Stimulated activated CD4-positive, alpha-beta T cell treated with anti-CD3 and anti-CD28 coated beads, Interleukin-4, amount 100 ng/mL, for 4 hours (primary cell): ENCODE measurements at places on chromosomes 4 and X.
A peak's percentile ranks its signal among the peaks of the same experiment; 100 is the strongest.

DNA sequence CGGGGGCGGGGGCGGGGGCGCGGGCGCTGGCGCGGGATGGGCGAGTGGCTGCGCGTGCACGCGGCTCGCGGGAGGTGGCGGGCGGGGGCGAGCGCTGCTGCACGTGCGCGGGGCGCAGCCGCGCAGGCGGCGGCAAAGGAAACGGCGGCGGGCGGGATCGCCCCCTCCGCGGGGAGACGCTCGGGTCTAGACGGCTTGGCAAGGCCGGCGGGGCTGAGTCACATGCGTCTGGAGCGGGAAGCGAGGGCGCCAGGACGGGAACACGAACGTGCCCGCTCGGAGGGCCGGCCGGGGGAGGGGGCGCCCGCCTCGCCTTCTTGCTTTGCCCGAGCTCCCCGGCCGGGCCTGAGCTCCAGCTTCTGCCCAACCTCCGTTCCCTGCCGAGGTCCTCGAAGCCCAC lies 4.3 kb upstream of the HAUS7 start:
- peak; percentile 44 for DNase-seq

- no peak for DNase-seq
Observed at GRCh38 chr4:158816955-158817354, 48.1 kb downstream of the FNIP2 start.

- no peak for DNase-seq
Observed at GRCh38 chrX:140431521-140431920, 73.3 kb downstream of the SOX3 start.

GRCh38 chrX:13688384-13688957 lies 457 bp upstream of the RAB9A start:
- no peak for DNase-seq

GRCh38 chrX:45722471-45722870 lies 521.8 kb upstream of the DIPK2B start:
- DNase-seq, result no peak

DNA sequence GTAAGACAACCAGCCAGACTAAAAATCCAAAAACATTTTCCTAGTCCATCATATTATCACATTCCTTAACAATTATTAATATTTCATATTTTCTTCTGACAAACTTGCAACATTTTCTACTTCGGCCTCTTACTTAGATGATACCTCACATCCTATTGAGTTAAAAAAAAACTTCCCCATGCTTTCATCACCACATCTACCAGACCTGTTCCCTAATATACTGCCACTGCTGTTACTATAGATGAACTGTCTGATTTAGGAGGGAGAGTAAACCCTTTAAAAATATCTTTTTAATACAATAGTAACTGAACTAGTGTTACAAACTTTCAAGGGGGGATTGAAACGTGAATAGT lies 1.5 kb downstream of the FAM200B start:
- DNase-seq, result no peak

- no peak for DNase-seq
Observed at GRCh38 chr4:76784237-76784636, 113.7 kb downstream of the SOWAHB start.

DNA sequence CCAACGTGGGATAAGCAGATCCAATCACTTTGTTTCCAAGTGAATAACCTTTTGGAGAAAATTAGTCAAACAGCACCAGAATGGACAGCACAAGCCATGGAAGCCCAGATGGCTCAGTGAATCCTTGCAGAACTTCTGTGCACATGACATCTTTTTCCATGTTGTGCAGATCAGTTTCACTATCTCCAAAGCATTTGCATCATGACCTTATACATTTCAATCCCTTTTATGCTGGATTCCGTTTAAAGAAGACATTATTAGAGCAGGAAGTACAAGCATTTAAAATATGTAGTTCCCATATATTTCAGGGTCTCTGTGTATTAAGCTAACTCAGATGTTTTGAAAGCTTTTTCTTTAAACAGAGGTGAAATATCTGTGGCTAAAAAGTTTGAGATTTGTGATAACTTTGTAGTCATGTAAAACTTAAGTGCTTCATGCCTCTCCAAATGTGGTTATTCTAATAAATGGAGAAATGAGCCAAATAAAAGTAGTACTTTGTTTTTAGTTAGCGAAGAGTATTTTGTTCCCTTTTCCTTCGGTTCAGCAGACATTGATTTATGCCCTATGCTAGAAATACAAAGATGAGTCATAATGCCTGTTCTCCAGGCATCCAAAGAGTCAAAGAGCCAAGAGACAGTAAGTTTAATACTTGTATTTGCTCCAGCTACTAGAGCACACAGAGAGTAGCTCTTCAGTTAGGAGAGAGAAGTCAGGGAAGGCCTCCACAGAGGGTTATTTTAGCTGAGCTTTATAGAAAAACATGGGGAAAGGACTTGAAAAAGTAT lies 39.0 kb downstream of the PLAC8 start:
- DNase-seq, result no peak

GRCh38 chr4:180619440-180619839 lies 1623.8 kb upstream of the TENM3 start:
- DNase-seq, result no peak

DNA sequence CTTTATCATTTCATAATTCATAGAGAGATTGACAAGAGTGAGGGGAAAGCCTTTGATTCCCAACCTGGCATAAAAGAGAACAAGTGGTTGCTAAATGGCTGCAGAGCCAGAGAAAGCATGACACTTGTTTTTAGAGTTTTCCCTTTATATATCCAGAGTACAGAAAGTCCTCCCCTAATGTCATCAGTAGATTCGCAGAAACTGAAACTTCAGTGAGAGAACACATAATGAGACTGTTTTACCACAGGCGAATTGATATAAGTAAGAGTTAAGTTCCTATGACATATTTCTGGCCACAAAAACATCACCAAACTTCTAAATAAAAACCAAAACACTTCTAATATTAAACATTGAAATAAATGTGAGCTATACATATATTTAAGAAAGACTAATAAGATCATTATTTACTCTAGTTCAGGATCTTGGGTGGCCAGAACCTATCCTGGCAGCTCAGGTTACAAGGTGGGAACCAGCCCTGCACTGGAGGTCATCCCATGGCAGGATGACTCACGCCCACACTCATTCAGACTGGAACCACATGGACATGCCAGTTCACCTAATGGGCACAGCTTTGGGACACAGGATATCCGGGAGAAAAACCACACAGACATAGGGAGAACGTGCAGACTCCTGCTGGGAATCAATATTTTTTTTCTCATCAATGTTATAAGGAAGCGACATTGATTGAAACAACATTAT lies 35.5 kb downstream of the NWD2 start:
- DNase-seq, result no peak

- no peak for DNase-seq
Observed at GRCh38 chrX:88613338-88613737, 133.7 kb upstream of the CPXCR1 start.

- no peak for DNase-seq
Observed at GRCh38 chrX:95903975-95904374, 780.7 kb upstream of the DIAPH2 start.

- no peak for DNase-seq
Observed at GRCh38 chr4:127069675-127070074, 563.1 kb upstream of the INTU start.

DNA sequence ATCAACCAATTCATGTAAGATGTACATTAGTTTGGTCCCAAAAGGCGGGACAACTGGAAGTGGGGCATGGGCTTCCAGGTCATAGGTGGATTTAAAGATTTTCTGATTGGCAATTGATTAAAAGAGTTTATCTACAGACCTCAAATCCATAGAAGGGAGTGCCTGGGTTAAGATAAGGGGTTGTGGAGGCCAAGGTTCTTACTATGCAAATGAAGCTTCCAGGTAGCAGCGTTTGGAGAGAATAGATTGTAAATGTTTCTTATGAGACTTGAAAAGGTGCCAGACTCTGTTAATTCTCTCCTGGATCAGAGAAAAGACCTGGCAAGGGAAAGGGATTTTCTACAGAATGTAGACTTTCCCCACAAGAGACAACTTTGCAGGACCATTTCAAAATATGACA lies 2.4 kb downstream of the MGST2 start:
- no peak for DNase-seq

DNA sequence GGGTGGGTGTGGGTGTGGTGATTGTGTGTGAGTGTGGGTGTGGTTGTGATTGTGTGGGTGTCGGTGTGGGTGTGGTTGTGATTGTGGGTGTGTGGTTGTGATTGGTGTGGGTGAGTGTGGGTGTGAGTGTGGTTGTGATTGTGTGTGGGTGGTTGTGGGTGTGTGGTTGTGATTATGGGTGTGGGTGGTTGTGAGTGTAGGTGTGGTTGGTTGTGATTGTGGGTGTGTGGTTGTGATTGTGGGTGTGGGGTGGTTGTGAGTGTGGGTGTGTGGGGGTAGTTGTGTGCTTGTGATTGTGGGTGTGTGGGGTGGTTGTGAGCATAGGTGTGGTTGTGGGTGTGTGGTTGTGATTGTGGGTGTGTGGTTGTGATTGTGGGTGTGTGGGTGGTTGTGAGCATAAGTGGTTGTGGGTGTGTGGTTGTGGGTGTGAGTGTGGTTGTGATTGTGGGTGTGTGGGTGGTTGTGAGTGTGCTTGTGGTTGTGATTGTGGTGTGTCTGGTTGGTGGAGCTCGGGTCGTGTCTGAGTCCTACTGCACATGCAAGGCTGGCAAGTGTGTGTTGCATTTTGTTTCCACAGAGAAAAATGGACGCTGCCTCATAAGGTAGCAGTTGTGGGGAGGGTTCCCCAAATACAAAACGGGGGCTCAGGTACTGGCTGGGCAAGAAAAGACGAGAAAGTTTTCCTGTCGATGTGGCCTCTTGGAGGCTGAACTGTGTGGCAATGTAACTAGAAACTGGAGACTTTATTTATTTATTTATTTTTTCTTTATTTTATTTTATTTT lies 116.7 kb downstream of the UBE2K start:
- no peak for DNase-seq

DNA sequence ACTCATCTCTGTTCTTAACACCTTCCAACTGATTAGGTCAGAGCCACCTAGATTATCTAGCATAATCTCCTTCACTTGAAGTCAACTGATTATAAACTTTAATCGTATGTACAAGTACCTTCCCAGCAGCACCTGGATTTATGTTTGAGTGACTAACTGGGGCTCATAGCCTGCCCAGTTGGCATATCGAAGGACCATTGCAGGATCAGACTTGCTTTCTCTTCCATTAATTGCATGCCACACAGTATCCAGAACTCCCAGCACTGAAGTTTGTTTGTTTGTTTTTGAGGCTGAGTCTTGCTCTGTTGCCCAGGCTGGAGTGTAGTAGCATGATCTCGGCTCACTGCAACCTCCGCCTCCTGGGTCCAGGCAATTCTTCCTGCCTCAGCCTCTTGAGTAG lies 27.9 kb downstream of the GRK4 start:
- DNase-seq, result no peak

GRCh38 chr4:128574706-128575105 lies 234.8 kb upstream of the JADE1 start:
- peak; percentile 38 for DNase-seq

DNA sequence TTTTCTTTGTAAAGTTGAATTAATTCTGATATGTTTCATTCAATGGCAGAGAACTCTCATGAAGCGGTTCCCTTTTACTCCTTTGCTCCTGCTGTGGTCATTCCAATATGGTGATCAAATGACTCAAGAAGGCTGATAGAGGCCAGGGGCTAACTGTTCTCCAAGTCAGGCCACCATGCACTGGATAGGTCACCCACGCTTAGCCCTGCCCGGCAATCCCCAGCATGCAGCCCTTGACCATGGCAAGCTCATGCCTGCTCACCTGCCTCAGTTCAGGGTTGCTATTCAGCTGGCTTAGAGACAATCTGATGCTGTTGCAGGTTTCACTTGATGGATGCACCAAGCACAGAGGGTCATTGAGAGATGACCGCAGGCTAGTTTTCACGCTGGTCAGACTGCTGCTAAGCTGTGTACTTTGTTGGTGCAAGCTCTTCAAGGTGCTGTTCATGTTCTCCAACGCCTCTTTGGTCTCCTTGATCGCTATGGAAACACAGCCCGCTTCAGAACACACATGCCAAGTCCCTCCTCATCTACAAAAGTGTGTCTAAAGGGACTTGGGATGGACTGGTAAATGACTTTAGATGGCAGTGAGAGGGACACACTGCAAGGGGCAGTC lies 55.2 kb upstream of the FGFBP2 start:
- no peak for DNase-seq

GRCh38 chr4:6267573-6267972 lies 2.1 kb upstream of the WFS1 start:
- no peak for DNase-seq

- no peak for DNase-seq
Observed at GRCh38 chr4:24330172-24330571, 254.2 kb downstream of the DHX15 start.

DNA sequence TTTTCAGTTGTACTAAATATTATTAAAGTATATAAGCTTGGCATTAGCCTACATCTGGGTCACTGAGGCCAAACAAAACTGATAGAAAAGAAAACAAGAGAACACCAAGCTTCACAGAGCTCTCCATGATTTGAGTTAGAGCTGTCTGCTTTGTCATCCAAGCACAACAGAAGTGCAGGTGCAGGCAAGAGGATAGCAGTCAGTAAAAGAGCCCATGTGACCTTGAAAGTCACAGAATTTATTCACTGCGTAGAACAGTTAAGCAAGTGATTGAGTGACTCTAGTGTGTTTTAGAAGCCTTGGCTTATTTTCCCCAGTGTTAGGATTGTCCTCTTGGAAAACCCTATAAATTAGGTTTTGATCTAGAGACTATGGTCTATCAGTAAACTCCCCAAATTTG lies 49.4 kb upstream of the PRDM5 start:
- DNase-seq, result no peak

DNA sequence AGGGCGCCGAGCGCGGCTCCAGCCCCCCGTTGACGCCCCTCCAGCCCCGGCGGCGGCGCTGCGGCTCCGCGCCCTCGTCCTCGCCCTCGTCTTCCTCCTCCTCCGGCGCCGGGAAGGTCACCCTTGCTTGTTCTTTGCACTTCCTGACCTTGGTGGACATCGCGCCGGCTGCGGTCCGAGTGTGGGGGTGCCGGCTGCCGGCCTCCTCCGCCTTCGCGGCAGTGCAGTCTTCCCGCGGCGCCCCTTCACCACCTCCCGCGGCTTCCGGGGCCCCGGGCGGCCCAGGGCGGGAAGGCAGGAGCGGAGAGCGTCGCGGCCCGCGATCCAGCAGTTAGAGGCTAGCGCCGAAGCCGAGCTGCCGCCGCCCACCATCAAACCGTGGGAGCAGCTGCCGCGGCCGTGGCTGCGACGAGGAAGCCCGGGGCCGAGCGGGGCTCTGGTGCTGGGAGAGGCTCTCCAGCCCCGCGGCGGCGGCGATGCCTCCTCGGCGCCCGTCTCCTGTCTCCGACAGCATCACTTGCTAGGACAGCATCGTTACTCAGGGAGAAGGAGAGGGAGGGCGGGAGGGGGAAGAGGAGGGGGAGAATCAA lies at the start of gene TRPC3:
TRPC3 (minus strand) TSS at position 540 of the 590 bp plus-strand sequence; CDS start at position 160, 380 bp downstream.
- peak; percentile 12 for DNase-seq

DNA sequence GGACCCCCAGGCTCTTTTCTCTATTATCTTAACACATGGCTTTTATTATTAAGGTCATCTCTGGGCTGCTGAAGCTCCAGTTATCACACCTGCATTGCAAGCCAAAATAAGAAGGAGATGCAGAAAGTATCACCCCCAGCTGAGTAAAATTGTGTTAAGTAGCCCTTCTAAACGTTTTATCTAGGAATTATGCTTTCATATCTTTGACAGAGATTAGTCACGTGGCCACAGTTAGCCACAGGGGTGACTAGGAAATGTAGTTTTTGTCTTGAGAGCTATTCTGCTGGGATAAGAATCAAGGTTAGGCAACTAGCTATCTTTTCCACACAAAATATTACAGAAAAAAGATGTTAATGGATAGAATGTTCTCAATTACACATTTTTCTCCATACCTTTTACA lies 102.1 kb downstream of the ANXA3 start:
- DNase-seq, result no peak
